ENCODE measurements at places on chromosomes 5 and 9. TPM values are rescaled to one million over a fixed set of nuclear protein-coding genes. Genes with fewer than 3 reads are reported as not detected.

DNA sequence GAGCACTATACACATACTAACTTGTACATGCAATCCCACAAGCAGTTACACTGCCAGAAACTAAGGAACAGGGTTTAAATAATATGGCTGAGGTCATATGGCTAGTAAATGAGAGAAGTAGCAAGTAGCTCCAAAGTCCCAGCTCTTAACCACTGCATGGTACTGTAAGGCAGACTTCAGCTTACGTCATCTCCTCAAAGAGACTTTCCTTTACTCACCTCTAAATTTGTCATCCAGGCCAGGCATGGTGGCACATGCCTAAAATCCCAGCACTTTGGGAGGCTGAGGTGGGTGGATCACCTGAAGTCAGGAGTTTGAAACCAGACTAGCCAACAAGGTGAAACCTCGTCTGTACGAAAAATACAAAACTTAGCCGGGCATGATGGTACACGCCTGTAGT is 20.4 kb upstream of the SELENOP start:
- no peak for DNase-seq

- no peak for DNase-seq
Observed at GRCh38 chr9:136180586-136180985, 24.3 kb downstream of the LHX3 start.

DNA sequence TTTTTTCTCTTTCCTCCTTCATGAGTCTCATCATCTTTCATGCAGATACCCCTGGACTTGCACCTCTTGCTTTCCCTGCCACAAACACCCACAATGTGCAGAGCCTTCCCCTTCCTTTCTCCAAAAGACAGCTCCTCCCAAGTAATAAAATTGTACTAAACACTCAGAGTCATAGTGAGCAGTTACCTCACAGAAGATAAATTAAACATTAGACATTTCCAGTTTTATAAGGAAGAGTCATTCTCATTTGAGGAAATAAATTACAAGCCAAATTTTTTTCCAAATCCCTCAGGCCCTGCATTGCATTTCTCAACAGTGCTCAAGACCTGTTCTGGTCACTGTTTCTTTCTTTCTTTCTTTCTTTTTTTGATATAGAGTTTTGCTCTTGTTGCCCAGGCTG is 131.5 kb downstream of the ATPSCKMT start:
- peak; percentile 13 for DNase-seq

CCDC192 gene
- not detected for total RNA-seq

ECSCR gene
- total RNA-seq: 23.8 TPM

IDNK gene
- total RNA-seq: 6.3 TPM
